ENCODE measurements at places on chromosomes 11 and 22. TPM values are rescaled to one million over a fixed set of nuclear protein-coding genes. Genes with fewer than 3 reads are reported as not detected.

- H3K4me3 ChIP-seq, result no peak overlapping the region
- no peak overlapping the region for H3K27ac ChIP-seq
- no peaks in the 10 kb centered on the region for H3K4me1 ChIP-seq
- peaks cover 48% of the 10 kb centered on the region for H3K36me3 ChIP-seq
These were observed 26.9 kb upstream of the LDHA start for GRCh38 chr11:18367431-18367830.

GRCh38 chr11:17877886-17878285, 135.0 kb downstream of the SERGEF start:
- no peaks in the 10 kb centered on the region for H3K36me3 ChIP-seq
- DNase-seq, result no peak
- no peaks in the 10 kb centered on the region for H3K4me1 ChIP-seq
- H3K4me3 ChIP-seq, result no peak overlapping the region

ANO9 gene
- total RNA-seq, result 22.4 TPM

MOGAT2 gene
- not detected for total RNA-seq
